ENCODE measurements at places on chromosomes 5 and 9.

DNA sequence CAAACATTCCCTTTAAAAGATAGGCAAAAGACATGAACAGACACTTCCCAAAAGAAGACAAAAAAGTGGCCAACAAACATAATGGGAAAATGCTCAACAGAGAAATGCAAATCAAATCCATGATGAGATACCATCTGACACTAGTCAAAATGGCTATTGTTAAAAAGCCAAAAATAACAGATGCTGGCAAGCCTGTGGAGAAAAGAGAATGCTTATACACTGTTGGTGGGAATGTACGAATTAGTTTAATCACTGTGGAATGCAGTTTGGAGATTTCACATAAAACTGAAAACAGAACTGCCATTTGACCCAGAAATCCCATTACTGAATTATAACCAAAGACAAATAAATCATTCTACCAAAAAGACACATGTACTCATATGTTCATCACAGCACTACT, 58.3 kb upstream of the WDR41 start:
- DNase-seq, result peak; percentile 63

GRCh38 chr9:137316012-137316981, 14.2 kb upstream of the NRARP start:
- DNase-seq, result peak; percentile 68

DNA sequence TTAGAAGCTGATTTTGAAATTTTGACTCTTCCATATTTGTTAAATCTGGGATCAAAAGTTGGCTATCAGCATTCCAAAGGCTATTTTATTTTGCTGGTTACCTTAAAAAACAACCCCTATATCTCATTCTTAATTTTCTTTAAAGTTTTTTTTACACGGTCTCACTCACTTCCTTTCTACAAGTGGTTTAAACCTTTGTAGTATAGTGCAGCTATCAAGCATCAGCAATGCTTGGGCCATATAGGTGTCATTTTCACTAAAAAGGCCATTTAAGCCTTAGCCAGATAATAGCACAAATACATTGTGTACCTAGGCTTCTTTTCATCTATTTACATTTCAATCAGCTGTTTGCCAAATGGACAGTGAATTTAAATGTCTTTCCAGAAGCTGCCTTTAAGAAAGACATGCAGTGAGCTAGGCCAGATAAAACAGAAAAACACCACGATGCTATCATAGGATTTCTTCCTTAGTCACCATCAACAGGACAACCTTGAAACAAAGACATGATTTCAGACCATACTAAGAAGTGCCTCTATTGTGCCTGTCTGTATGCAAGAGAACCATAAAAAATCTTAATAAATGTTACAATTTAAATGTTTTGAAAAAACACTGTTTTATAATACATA, 104.2 kb downstream of the RAPGEF6 start:
- DNase-seq, result no peak

DNA sequence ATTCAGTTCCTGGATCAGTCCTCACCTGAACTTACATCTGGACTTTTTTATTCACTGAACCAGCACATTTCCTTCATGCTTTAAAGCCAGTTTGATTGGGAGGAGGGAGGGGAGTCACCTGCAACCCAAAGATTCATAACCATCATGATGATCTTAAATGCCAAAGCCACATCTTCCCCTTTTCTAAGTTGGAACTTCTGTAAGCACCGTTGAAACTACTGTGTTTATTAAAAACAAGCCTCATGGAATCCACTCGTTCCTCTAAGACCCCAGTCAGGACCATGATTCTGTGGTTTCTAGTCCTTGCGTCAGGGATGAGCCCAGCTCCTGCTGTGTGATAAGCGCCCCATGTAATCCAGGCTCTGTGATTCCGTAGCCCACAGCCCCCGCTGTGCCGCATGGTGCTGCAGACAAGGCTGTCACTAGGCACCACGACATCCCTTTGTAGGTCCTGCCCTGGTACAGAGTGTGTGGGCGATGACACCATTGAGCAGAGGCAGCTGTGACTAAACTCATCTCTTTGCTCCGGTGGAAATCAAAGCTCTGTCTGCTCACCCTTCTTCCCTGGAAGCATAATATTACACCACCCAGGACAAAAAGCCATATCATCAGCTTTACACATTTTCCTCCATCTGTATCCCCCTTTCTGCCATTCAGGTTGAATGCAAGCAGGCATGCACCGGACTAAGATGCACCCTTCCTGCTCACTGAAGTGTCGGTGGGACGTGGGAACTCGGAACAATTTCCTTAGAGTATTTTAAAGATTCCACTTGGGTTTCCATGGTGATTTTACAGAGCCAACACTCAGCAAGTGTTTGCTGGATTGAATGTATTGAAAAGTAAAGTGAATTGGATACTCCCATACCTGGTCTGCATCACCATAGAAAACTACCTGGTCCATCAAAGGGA, 132.0 kb upstream of the FSTL4 start:
- no peak for DNase-seq

- DNase-seq, result no peak
These were observed 102.4 kb downstream of the ROR2 start for GRCh38 chr9:91847581-91848091.

DNA sequence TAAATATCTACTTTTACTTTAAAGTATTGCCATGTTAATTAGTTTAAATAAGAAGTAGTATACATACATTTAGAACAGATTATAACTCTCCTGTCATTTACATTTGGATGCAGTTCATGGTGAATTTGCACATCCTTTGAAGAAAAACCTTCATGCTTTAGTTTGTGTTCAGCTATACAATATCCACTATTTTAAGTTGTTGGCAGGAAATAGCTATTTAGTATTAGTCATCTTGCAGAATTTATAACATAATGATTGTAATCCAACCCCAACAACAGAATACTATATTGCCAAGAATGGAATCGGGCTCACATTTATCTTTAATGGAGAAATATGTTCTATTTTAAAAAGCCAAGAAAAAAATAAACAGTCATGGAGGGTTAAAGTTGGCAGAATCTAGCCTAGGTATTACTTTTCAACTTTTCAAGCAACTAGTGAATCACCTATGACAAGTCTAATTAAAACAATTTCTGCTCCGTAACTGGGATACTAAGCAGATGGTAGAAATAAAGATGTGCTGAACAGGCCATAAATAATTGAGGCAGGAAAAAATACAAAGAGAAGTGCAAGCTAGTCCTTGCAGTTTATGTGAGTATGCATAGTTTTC, 1170.6 kb upstream of the NUDT12 start:
- no peak for DNase-seq

GRCh38 chr9:97640325-97640724, 6.7 kb downstream of the NCBP1 start:
- DNase-seq, result peak; percentile 44

DNA sequence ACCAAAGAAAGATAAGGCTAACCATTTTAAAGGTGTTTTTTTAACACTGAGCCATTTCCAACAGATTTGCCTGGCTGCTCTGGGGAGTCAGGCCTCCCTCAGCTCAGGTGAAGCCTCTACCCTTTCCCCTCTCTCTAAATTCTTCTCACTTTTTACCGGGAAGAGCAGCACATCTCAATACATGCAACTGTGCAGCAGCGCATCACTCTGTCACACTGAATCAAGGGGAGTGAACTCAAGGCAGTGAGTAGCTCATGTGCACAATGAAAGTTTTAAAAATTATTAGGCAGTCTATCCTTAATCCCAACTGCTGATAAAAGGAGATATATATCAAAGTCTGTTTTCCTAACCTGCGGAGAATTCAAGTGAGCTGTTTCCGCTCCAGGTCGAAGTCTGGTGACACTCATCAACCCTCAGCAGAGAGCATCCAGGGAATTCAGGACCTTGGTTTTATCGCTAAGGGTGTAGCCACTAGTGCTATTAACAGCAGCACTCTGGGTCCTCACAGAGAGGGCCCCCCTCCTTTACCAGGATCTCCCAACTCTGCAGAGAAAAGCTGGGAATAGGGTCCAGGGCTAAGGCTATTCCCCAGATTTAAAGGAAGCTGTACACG, 1.0 kb downstream of the CEMIP2 start:
- peak; percentile 28 for DNase-seq

- peak; percentile 60 for DNase-seq
These were observed 138.6 kb upstream of the SPEF2 start for GRCh38 chr5:35478856-35479682.

GRCh38 chr9:119884438-119884837, 515.2 kb upstream of the BRINP1 start:
- DNase-seq, result peak; percentile 84

GRCh38 chr9:3672399-3672798, 146.6 kb upstream of the RFX3 start:
- no peak for DNase-seq

GRCh38 chr5:1791176-1791575, 8.5 kb downstream of the MRPL36 start:
- no peak for DNase-seq

- DNase-seq, result no peak
These were observed 50.0 kb upstream of the ORM1 start for GRCh38 chr9:114272739-114273431.

- peak; percentile 82 for DNase-seq
These were observed 6.6 kb downstream of the LHX2 start for GRCh38 chr9:124017929-124018729.

GRCh38 chr5:42090162-42090561, 165.1 kb downstream of the FBXO4 start:
- no peak for DNase-seq

GRCh38 chr9:21252721-21253547, 13.1 kb upstream of the IFNA14 start:
- DNase-seq, result peak; percentile 43
